ENCODE measurements at places on chromosomes 3 and 15.

DNA sequence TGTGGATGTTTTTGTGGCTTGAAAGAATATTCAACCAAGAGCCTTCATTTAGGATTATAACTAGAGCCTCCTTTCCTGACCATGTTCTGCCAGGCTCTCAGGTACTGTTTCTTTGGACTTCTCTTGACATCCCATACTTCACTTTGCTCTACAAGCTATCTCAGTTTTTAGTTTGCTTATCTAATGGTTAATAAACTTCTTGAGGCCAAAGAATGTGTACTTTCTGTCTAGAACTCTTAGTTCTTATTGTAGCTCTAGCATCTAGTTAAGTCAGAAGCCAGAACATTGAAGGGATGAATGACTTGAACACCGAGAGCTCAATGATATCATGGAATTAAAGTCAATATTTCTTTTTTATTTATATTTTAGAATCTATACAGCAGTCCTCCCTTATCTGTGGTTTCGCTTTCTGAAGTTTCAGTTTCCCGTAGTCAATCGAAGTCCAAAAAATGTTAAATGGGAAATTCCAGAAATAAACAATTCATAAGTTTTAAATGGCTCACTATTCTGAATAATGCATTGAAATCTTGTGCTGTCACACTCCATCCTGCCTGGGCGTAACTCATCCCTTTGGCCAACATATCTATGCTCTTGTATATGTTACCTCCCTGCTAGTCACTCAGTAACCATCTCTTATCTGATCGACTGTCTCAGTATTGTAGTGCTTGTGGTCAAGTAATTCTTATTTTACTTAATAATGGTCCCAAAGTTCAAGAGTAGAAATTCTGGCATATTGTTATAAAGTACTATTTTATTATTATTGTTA, 368.6 kb upstream of the RBMS3 start:
- no peak for DNase-seq

GRCh38 chr15:56537881-56538280, 72.9 kb upstream of the MNS1 start:
- no peak for DNase-seq

DNA sequence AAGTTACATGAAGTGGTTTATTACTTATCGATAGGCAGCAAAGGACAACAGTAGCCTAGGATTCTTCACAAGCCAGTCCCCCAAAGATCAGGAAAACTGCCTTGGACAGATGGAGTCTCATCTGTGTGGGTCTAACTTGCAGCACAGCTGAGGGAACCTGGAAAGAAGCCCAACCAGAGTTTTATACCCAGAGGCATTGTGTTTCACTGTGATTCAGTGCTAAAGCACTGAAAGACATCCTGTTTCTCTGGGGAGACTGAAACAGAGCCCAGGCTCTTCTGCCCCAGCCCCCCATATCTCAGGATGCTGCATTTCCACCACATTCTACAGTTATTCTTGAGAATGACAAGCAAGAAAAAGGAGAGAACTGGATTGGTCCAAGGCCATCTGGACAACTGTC, 48.2 kb upstream of the PYDC2 start:
- no peak for DNase-seq

- no peak for DNase-seq
Observed at GRCh38 chr3:197908957-197909701, 40.9 kb upstream of the RPL35A start.

DNA sequence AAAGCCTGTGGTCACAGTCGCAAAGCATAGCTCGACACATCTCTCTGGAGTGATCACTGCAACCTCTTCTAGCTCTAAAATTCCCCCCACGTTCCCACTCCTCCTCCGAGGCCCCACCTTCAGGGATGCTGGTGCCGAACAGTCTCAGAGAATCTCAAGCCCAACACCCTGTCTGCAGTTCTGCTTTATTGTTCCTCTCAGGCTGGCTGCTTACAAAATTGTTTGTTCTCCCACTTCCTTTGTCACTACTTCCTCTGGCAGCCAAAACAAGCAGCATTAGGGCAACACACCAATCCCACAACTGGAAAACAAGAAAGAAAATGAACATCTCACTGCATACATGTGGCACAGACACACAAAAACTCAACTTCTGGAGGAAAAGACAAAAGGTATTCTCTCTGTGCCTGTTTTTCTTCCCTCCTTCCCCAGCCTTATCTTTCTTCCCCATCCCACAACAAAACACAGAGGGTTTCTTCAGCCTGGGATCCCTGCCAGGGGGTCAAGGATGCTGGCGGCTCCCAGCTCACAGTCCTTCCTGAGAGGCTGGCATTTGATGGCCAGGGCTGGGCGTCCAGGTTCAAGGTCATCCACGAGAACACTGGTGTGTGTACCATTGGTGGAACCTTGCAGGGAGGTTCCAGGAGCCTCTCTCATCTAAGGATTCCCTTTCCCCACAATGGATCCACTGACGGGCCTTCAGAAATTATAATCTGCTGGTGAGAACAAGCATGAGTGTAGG, 108.4 kb downstream of the TMCO5A start:
- DNase-seq = no peak

- DNase-seq = no peak
Observed at GRCh38 chr15:51366920-51367319, 25.5 kb downstream of the GLDN start.

- no peak for DNase-seq
Observed at GRCh38 chr3:13080591-13080990, 7.4 kb upstream of the IQSEC1 start.

- DNase-seq = no peak
Observed at GRCh38 chr15:70995383-70995970, 102.9 kb downstream of the LRRC49 start.

- DNase-seq = no peak
Observed at GRCh38 chr3:44339181-44340057, 853 bp downstream of the TCAIM start.

GRCh38 chr3:28242519-28242918, 1.1 kb downstream of the CMC1 start:
- no peak for DNase-seq

DNA sequence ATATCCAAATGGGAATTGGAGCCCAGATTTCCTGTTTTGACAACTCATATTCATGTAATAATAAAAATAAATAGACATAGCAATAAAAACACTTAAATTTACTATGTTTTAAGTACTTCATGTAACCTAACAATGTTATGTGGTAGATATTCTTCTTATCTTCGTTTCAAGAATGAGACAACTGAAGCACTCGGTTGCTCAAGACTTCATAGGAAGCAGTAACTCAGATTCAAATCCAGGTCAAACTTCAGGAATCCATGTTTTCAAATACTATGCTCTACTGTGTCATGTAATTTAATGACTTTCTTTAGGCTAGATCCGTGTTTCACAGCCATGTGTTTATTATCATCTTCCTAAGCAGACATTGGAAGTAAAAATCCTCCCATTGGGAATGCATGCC, 492.2 kb downstream of the CNTN3 start:
- no peak for DNase-seq

GRCh38 chr15:56978898-56979662, 60.6 kb downstream of the TCF12 start:
- no peak for DNase-seq
